ENCODE measurements at places on chromosomes 12 and 14.

DNA sequence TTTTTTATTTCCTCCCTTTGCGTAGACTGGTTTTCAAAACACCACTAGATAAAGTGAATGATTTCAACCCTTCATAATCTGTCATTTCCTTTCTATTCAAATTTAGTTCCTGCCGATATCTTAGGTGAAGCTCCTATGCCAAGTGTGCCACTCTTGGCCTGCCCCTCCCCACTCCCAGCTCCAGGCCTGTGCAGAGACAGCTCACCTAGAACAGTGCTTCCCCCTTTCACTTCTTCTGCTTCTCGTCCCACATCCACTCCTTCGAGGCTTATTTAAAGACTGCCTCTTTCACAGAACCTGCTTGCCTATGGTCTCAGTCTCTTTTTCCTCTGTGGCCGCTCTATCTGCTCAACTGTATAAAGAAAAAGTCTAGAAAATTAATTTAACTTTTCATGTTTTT lies 473.8 kb downstream of the RAD51B start:
- no peak for DNase-seq

GRCh38 chr12:113088971-113089756 lies 32.6 kb downstream of the DTX1 start:
- DNase-seq = peak; percentile 60

- DNase-seq = no peak
These were observed 221.5 kb upstream of the CAND1 start for GRCh38 chr12:67047634-67048033.

GRCh38 chr12:68673788-68674187 lies 13.0 kb upstream of the NUP107 start:
- no peak for DNase-seq

- DNase-seq = no peak
These were observed 6.7 kb upstream of the SOCS2 start for GRCh38 chr12:93565760-93566159.

- no peak for DNase-seq
These were observed 966.2 kb upstream of the TMEM132C start for GRCh38 chr12:127300753-127301152.

GRCh38 chr14:99350751-99351150 lies 78.8 kb upstream of the BCL11B start:
- no peak for DNase-seq

DNA sequence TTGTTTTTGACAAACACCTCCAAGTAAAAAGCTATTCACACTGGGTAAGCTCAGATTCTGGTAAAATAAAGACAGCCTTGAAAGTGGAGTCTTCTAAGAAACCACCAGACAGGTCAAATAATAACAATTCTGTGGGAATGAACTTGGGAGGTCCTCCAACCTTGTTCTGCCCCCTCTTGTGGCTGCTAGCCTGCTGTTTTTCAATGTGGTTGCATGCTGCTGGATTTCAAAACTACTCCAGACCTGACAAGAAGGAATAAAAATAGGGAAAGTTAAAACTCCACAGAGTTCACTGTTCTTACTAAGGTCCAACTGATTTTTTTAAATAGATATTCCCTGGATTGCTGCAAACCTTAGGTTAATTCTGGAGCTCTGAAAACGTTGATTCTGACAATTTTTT lies 32.2 kb upstream of the RIN3 start:
- DNase-seq = no peak

- no peak for DNase-seq
These were observed 19.5 kb downstream of the TAMALIN start for GRCh38 chr12:52026263-52026662.

DNA sequence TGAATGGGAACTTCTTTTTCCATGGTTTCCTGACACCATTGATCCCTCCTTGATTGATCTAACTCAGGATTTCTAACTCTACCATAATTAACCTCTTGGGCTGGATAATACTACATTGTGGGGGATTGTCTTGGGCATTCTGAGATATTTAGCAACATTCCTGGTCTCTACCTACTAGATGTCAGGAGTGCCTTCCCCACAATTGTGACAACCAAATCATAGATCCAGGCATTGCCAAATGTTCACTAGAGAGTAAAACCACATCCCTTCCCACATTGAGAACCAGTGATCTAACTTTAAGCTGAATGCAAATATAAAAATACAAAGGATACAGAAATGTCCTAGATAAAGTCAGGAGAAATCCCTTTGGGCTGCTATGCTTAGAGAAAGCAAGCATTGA lies 36.9 kb upstream of the CCDC198 start:
- no peak for DNase-seq
